ENCODE measurements at places on chromosomes 6 and 20.

DNA sequence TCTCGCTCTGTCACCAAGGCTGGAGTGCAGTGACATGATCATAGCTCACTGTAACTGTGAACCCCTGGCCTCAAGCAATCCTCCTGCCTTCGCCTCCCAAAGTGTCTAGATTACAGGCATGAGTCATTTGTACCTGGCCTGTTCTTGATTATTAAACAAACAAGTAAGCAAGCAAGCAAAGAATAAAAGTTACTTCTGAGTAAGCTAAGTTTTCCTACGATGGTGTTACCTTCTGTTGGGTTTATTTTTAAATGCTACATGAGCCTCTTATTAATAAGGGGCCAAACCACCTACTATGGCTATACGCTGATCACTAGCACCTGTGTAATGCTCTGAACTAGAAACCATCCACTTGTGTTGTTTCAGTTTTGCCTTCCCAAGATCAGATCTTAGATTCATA, 50.8 kb downstream of the IL22RA2 start:
- no peak for DNase-seq

DNA sequence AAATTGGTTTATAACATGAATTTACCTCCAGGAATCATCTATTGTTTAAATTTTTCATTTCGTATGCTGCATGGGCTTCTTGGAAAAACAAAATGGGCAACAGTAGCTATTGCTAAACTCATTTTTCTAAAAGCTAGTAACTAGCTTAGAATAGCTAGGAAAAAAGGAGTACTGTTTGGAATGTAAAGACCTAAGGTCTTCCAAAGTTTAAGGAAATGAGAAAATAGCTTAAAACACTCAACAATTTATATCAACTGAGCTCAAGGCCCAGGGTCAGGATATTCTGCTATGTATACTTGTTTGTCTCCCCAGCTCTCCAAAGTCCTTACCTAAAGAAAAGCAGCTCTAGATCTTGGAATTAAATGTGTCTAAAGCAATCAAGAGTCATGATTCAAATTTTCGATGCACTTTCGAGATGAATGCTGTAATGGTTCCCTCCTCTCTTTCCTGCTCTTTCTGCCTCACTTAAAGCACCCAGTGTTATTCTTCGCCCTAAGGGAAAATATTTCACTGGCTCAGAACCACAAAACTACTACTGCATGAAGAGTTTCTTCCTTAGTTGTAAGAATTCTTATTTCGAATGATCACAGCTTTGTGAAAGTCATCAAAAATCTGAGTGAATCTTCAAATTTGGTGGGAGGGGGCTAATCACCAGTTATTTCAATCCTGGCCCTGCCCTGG, 41.6 kb downstream of the LYRM4 start:
- DNase-seq = no peak

GRCh38 chr6:131061041-131061750, 1.8 kb downstream of the EPB41L2 start:
- no peak for DNase-seq

DNA sequence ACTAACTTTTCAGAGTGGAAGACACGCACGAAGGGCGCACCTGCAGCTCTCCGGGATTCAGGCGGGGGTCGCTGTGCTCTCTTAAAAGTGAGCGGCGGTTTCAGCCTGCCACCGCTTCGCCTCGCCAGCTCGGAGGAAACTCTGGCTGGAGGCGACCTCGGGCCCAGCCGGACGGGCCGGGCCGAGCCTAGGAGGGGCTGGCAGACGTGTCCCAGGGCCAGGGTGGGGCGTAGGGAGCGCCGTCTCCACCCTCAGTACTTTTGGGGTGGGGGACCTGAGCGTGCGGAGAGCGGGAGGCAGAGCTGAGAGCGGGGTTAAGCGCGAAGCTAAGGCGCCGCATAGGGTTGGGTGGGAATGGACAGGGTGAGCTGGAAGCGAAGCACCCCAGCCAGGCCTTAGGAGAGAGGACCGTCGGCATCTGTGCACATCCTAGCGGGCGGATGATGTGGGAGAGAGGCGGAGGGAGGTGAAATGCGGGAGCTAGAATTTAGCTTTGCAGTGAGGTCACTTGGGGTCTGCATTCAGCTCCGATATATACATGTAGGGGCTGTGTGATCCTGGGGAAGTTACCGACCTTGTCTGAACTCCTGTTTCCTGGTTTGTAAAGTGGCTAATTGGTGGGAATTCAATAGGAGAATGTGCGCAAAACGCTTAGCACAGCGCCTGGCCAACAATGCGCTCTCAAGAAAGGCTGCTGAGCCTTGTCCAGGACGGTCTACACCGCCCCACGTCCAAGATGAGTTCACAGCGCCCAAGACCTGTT, 6.5 kb upstream of the TFAP2A start:
- DNase-seq = no peak

DNA sequence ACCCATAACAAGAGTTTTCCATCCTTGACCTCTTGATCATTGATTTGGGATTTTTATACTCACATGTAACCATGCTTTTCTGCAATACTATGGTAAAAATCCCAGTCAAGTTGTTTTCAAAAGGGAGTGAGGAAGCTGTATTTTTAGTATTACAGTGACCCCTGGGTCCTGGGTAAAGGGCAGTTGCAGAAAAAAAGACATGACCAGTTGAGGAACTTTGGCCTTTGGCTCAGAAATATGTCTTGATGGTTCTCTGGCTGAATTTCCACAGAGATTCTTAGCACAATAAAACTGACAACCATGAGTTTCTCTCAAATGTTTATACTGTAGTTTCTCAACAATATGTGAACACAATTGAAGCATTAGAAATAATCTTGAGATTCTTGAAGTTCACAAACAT, 28.6 kb upstream of the PRL start:
- DNase-seq = no peak

DNA sequence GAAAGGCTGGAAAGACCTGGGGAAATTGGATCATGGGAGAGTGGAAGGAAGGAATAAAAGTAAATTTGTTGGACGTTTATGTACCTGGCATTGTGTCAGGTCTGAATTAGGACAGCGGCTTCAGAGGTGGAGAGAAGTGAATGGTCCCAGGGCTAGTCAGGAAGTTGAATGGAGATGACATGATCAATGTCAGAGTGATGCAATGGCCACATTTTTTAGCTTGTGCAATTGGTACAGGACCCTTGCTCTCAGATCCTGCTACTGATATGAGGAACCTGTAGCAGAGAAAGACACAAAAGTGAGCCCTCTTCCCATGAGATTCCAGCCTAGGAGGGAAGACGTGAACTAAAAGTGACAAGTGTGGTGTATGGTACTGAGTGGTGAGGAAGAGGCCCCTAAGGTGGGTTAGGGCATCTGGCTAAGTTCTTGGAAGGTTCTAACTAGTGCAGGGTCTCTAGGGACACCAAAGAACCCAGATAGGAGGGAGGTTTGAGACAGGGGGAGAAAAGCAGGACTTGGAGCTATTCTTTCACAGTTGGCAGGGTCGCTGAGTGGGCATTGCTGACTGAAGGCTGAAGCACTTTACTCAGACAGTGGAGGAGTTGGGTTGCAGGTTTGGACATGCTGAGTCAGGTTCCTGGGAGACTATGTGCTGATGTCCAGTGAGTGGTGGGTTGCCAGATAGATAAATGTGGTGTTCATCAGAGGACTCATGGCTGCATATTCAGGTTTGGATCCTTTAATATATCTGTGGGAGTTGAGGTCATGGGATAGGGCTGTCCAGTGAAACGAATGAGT, 266.1 kb upstream of the RNF24 start:
- DNase-seq = no peak

GRCh38 chr20:35947907-35948306, 6.4 kb downstream of the SCAND1 start:
- DNase-seq = no peak

DNA sequence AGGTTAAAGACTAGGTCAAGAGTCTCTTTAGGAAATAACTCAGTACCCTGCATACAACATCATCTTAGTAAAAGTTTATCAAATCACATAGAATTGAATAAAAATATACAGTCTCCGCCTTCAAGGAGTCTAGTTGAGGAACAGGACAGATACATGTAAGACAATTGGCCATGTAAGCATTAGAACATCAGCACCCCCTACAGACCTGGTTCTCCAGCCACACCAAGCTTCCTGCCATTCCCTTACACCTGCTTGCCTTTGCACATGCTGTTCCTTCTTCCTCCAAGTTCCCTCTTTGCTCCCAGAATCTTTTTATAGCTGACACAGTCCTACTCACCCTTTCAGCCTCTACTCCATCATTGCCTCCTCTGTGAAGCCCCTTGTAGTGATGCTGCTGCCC, 187.8 kb upstream of the LRFN2 start:
- no peak for DNase-seq

DNA sequence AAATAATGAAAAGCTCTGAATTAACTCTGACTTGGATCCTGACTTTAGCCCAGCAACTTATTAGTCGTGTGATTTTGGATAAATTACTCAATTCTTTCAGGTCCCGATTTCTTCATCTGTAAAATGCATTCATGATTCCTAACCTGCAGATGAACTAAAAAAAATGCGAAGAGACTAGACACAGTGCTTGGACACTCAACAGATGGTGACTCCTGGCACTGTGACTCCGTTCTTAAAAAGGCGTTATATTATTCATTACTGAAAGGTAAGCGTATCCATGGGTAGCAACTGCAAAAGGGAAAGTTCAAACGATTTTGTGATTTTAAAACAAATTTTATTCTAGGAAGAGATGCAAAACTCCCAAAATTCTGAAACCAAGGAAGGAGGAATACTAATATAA, 226.3 kb downstream of the KIF16B start:
- DNase-seq = no peak
